ENCODE measurements at places on chromosomes 12 and 14.

- DNase-seq: no peak
These were observed 380.4 kb upstream of the CCDC196 start for GRCh38 chr14:66105815-66106214.

GRCh38 chr12:43206396-43206795 is 345.6 kb downstream of the ADAMTS20 start:
- no peak for DNase-seq

GRCh38 chr14:102523200-102523568 is 13.6 kb upstream of the ANKRD9 start:
- no peak for DNase-seq

- DNase-seq: no peak
These were observed 2.4 kb downstream of the RPL36AL start for GRCh38 chr14:49617852-49618519.

GRCh38 chr12:68831272-68831671 is 23.3 kb downstream of the MDM2 start:
- DNase-seq: no peak

- no peak for DNase-seq
These were observed 31.7 kb downstream of the ANO4 start for GRCh38 chr12:100826323-100826722.

DNA sequence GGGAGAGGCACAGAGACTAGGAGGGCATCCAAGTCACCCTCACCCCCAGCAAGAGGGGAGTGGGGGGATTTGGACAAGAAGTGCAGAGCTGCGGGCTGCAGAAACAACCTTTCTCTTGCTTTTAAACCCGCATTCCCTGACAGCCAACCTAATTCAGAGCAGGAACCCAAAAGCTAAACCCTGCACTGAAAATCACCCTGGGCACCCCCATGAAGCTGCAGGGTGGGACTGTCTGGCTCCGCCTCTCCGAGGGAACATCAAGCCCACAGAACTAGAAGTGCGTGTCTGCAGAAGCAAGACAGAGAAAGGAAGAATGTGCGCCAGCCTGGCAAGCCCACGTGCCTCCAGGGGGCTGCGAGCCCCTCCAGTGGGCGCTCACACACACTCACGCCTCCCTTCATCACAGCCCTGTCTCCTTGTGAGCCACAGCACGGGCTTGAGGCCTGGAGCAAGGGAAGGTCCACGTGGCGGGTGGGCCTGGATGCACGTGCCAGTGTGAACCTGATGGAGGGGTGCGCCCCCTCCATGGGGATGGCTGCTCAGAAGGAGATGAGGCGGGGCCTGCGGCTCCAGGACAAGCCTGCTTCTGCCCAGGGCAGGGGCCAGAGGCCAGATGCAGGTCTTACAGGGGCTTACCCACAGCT is 27.8 kb upstream of the PNMA1 start:
- DNase-seq: no peak

- no peak for DNase-seq
These were observed 190.7 kb upstream of the BMP4 start for GRCh38 chr14:54147282-54147681.

GRCh38 chr14:58107947-58108552 is 44.0 kb downstream of the ARMH4 start:
- no peak for DNase-seq

- no peak for DNase-seq
These were observed 27.3 kb downstream of the CCDC88C start for GRCh38 chr14:91390165-91390778.

DNA sequence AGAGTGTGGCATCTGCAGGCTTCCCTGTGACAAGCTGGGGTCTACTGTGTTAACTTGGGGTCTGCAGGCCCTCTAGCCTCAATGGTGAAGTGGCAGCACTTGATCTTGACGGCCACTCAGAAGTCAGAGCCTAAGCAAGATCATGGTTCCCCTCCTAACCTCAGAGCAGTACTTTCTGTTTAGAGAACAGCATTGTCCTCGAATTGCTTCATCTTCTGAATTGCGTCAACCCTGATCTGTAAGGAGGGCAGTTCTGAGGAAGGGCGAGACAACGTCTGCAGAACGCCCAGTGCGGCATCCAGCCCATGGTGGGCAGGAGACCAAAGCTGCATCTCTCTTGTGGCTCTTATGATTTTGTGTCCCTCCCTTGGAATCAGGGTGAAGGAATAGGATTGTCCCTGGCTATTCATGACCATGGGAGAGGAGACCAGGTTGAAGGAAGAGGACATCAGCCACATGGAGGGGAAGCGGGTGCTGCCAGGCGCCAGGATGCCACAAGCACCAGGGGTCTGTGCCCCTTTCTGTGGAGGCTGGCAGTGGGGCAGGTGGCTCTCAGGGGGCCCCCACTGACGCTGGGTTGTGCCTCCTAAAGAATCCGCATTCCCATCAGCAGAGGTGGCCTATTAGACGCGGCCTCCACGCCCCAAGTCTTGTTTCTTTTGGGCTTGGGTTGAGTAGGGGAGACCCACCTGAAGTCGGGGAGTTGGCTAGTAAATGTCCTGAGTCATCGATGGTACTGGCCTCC is 2.2 kb downstream of the SERPINA9 start:
- no peak for DNase-seq

DNA sequence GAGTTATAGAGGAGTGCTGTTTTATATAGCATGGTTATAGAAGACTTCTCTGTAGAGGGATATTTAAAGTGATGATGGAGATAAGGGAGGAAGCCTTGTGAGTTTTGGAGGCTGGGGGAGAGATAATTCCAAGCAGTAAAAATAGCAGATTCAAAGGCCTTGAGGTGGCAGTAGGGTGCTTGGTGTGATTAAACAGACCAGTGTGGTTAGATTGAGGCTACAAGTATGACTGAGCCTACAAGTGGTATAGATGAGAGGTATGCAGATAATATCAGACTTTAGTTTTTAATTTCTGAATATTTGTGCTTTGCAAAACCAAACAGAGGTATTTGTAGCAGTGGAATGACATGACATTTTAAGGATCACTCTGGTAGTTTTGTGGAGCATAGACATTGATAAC is 20.3 kb downstream of the FANCM start:
- no peak for DNase-seq

- no peak for DNase-seq
These were observed 9.5 kb upstream of the CRADD start for GRCh38 chr12:93667672-93668071.

- DNase-seq: no peak
These were observed 25.3 kb downstream of the TMEM117 start for GRCh38 chr12:43861015-43861839.

DNA sequence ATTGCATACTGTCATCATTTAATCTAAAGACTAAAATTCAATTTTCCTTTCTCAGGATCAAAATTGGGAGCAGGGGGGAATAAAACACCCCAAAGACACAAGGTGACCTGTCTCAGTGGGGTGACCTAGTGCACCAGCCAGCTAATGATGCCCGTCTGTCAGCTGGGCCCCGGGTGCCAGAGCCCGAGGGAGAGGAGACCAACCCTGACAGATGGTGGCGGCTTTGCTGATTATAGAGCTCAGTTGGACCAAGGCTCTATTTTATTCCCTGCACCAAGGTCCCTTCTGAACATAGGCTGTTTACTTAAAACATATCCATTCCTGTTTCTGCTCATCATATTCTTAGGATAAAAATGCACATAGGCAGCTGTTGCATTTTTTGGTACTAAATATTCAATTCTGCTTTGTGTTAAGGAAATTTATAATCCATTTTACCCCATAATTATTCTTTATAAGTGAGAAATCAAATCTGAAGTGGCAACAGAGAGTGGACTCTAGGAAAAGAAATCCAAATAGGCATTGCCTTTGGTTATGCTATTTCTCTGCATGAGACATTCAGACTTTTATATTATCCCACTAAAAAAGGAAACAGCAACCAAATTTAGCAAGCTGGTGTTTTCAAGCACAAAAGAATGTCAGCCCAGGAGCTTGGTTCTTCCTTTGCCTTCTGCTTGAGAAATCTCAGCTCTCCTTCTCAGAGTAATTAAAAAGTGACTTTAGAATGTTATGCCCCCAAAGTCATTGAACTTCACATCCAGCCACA is 96.8 kb upstream of the IFNG-AS1 start:
- no peak for DNase-seq

GRCh38 chr14:103518422-103519042 is 4.1 kb downstream of the CKB start:
- peak; percentile 50 for DNase-seq

DNA sequence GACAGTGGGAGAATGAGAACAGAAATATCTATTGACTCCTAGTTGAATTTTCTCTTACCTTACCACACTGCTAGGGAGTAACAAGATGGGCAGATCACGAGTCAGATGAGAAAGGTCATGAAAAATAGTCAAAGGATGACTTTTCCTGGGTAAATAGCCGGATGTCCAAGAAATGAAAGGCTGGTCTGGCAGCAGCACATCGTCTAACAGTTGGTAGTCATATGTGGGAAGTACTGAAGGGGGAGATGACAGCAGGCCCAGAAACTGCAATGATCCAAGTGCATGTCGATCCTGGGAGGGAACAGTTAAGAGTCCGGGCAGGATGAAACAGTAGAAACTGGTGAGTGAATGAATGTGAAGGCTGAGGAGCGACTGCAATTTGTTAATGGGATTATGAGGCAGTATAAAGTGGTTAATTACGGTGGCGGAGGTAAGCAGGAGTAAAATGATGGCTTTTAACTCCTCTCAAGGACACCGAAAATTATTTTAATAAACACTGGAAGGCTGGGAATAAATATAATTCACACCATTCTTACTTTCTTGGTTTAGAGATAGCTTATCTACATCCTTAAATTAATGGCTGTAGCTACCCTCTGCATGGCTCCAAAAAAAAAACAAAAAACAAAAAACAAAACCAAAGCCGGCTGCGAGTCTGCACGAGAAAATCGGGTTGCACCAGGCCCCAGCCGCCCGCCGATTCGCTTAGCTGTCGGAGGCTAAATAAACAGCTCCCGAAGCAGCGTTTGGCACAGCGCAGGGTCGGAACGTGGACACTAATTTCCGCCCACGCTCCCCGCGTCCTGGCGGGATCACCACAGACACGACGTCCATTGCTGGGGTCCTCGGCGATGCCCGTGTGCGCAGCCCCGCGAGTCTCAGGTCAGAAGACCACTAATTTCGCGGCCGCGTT is 1.0 kb upstream of the ERC1 start:
- DNase-seq: peak; percentile 27

- no peak for DNase-seq
These were observed 257.2 kb downstream of the NELL2 start for GRCh38 chr12:44618946-44619345.

GRCh38 chr12:64560396-64561301 is 49.6 kb upstream of the RASSF3 start:
- DNase-seq: no peak

- DNase-seq: no peak
These were observed 46.5 kb upstream of the SAV1 start for GRCh38 chr14:50714450-50715073.

- DNase-seq: no peak
These were observed 5.6 kb downstream of the ATP5MC2 start for GRCh38 chr12:53670308-53670707.

- DNase-seq: no peak
These were observed 22.8 kb upstream of the ANO2 start for GRCh38 chr12:5967645-5968415.

DNA sequence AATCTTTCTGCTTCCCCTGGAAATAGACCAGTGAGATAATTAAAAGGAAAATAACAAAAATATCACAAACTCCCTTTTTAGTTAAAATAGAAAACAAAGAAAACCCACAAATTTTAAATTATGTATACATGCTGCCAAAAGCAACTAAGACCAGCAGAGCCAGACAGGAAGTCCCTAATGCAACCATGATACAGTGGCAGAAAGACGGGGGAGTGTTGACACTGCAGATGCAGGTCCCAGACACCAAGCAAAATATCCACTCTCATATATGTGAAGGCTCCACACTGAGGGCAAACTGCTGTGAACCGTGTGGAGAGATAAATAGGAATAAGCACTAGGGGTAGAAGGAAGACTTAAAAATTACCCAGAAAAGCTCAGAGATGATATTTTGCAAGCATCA is 401.0 kb downstream of the BTG1 start:
- DNase-seq: no peak

DNA sequence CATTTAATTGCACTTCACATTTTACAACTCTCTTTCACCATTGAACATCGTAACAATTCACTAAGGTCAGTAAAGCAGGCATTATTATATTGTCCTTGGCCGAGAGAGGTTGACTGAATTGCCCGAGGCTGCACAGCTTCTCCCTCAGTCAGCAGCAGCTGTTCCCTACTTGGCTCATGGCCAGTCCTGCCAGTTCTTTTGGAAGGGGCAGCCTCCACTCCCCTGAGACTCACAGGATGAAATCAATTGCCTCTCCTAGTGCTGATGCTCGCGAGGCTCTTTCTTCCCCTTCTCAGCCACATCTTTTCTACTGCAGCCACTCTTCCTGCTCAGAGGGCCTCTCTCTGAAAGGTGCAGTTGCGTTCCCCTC is 79.9 kb upstream of the KCNA1 start:
- no peak for DNase-seq

DNA sequence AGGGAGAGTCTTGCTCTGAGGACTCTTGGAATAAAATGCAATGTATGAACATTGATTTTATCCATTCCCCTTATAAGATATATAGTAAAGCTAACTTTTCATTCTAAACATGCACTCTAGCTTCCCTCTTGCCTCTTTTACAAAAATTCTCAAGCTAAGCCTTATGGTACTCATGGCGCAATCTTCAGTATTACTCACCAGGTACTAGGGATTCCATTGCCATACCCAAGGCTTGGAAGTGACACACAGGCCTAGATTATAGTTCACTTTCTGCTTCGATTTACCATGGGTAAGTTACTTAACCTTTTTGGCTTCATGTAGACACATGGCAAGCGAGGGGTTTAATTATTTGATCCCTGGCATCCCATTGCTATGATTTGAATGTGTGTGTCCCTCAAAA is 331.5 kb downstream of the LRIG3 start:
- DNase-seq: no peak

GRCh38 chr14:26935733-26936132 is 337.9 kb upstream of the NOVA1 start:
- no peak for DNase-seq

DNA sequence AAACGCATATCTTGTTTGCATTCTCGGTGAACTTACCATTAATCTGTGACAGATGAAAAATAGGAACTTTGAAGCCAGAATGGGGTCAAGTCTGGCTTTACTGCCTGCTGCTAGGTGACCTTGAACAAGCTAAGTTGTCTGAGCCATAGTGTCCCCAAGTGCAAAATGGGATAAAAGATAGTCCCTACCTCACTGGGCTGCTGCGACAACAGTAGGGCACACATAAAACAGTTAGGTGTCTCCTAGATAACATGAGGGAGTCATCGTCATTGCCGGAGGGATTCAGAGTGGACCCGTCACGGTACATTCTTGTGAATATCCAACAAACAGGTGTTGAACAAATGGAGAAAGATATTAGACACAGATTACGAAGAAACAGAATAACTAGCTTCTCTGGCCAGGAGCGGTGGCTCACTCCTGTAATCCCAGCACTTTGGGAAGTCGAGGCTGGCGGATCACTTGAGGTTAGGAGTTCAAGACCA is 71.2 kb downstream of the NINJ2 start:
- no peak for DNase-seq

Data from stimulated activated CD4-positive, alpha-beta T cell treated with anti-CD3 and anti-CD28 coated beads, Interleukin-15, amount 100 ng/mL, for 1 hour (primary cell).